ENCODE measurements at places on chromosomes 2 and 18. TPM values are rescaled to one million over a fixed set of nuclear protein-coding genes. Genes with fewer than 3 reads are reported as not detected.

RESP18 gene
- not detected for polyA plus RNA-seq

SERPINB4 gene
- not detected for polyA plus RNA-seq

MBD2 gene
- 9.2 TPM for polyA plus RNA-seq

GCG gene
- not detected for polyA plus RNA-seq

TEX44 gene
- not detected for polyA plus RNA-seq

CASP8 gene
- polyA plus RNA-seq, result 5.2 TPM

CPLX4 gene
- not detected for polyA plus RNA-seq

SERPINE2 gene
- polyA plus RNA-seq, result 2.6 TPM

PROC gene
- polyA plus RNA-seq, result 407 TPM

SMYD1 gene
- polyA plus RNA-seq, result not detected

CNGA3 gene
- not detected for polyA plus RNA-seq

CAVIN2 gene
- 14.1 TPM for polyA plus RNA-seq

GALNT13 gene
- not detected for polyA plus RNA-seq

RTP5 gene
- 0.03 TPM for polyA plus RNA-seq

TXNDC9 gene
- 12.5 TPM for polyA plus RNA-seq

MYCN gene
- 0.16 TPM for polyA plus RNA-seq

HOXD12 gene
- not detected for polyA plus RNA-seq

TCF4 gene
- polyA plus RNA-seq, result 4.3 TPM

RGPD3 gene
- 0.07 TPM for polyA plus RNA-seq

ZFP36L2 gene
- polyA plus RNA-seq, result 18.1 TPM

CNDP2 gene
- polyA plus RNA-seq, result 159 TPM

COL4A4 gene
- 0.80 TPM for polyA plus RNA-seq

ADI1 gene
- 660 TPM for polyA plus RNA-seq

CRYGC gene
- polyA plus RNA-seq, result not detected

DPP10 gene
- polyA plus RNA-seq, result 0.05 TPM

UGT1A4 gene
- 446 TPM for polyA plus RNA-seq

CIB4 gene
- not detected for polyA plus RNA-seq

UGT1A3 gene
- polyA plus RNA-seq, result 7.0 TPM

GLI2 gene
- 0.16 TPM for polyA plus RNA-seq

RSAD2 gene
- polyA plus RNA-seq, result 2.1 TPM

MAL gene
- not detected for polyA plus RNA-seq

FBXO48 gene
- 1.0 TPM for polyA plus RNA-seq

POTEJ gene
- polyA plus RNA-seq, result not detected

CD207 gene
- not detected for polyA plus RNA-seq

IDH1 gene
- 140 TPM for polyA plus RNA-seq

DHRS9 gene
- polyA plus RNA-seq, result 0.25 TPM

TSGA10 gene
- 0.93 TPM for polyA plus RNA-seq

C2orf74 gene
- 23.3 TPM for polyA plus RNA-seq

TMEM247 gene
- polyA plus RNA-seq, result not detected

ST8SIA5 gene
- 0.12 TPM for polyA plus RNA-seq

FHOD3 gene
- polyA plus RNA-seq, result not detected

METTL4 gene
- polyA plus RNA-seq, result 1.9 TPM

HOXD13 gene
- not detected for polyA plus RNA-seq

TBC1D8 gene
- polyA plus RNA-seq, result 13.5 TPM

CRYGD gene
- not detected for polyA plus RNA-seq

IL36RN gene
- polyA plus RNA-seq, result not detected

CNTNAP5 gene
- not detected for polyA plus RNA-seq

MEIS1 gene
- 1.6 TPM for polyA plus RNA-seq

CCDC74B gene
- polyA plus RNA-seq, result not detected

AGXT gene
- 1,572 TPM for polyA plus RNA-seq

BOLL gene
- not detected for polyA plus RNA-seq

STON1 gene
- polyA plus RNA-seq, result 0.90 TPM

TFCP2L1 gene
- polyA plus RNA-seq, result 0.06 TPM

OR6B2 gene
- not detected for polyA plus RNA-seq

SNX17 gene
- 60.5 TPM for polyA plus RNA-seq

PLCL1 gene
- 0.08 TPM for polyA plus RNA-seq

All from liver (tissue), 10 donors.